ENCODE measurements at places on chromosomes 4 and X.

GRCh38 chr4:75629239-75629638, 1.1 kb downstream of the CDKL2 start:
- DNase-seq, result no peak

DNA sequence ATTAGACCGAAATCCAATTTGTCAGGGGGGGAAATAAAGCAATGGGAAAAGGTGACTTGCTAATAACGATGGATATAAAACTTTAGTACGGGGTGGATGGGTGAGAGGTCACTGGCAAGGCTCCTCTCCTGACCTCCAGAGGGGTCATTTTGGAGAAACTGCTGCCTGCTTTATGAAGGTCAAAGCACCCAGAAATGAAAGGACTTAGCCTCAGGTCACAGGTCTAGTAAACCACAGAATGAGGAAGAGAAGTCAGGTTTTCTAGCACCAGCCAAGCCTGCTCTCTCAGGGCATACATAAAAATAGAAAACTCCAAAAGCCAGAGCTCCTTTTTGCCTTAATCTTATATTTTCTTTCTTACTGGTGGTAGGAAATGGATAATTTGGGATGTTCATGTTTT, 134.2 kb downstream of the SHROOM3 start:
- DNase-seq, result no peak

DNA sequence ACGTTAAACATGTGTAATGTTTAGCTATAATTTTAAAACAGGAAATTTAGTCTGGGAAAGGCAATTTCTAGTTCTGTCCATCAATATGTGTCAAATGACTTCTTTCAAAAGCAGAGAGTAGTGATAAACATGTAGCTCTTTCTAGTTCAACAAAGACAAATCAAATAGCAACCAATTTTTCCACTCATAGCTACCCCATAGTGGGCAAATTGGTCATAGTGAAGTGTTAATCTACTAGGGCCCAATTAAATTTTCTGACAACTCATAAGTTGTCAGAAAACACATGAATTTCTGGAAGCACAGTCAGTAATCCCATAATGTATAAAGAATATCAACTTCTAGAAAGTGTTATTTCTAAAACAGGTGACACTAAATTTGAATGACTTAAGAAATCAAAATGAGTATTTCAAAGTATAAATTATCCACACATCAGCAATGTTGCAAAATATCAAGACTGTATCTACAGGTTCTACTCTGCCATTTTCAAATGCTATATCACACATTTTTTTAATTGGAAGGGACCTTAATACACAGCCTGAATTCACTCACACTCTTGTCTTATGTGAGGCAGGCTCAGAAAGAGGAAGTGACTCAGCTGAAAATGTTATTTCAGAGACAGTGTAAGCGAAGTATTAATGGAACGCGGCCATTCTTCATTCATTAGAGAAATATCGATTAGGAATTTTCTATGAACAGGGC, 7.7 kb downstream of the OCIAD2 start:
- no peak for DNase-seq

- DNase-seq, result no peak
These were observed 111.9 kb downstream of the MAPK10 start for GRCh38 chr4:86247906-86248305.

DNA sequence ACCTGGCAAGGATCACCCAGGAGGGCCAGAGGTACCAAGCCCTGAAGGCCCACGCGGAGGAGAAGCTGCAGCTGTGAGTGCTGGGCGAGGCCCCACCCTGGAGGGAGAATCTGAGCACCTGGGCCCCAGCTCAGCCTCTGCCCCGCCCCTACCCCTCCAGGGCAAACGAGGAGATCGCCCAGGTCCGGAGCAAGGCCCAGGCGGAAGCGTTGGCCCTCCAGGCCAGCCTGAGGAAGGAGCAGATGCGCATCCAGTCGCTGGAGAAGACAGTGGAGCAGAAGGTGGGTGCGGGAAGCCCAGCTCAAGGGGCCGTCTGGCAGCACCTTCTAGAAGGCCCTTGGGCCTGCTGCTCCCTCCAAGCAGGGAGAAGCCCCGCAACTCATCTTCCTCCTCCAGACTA, 23.2 kb downstream of the TACC3 start:
- no peak for DNase-seq

GRCh38 chr4:127920521-127920920, 39.8 kb downstream of the PLK4 start:
- DNase-seq, result no peak

GRCh38 chr4:146514651-146515357, 6.9 kb downstream of the SLC10A7 start:
- no peak for DNase-seq

- DNase-seq, result no peak
These were observed at the start of gene MXRA5 for GRCh38 chrX:3346501-3347259. TSS of gene MXRA5 (minus strand) at chrX:3346652. CDS start at chrX:3343833, 2,819 bp downstream.

Data from C1 segment of cervical spinal cord (tissue), 14 donors.